ENCODE measurements at places on chromosomes 3 and 15.

DNA sequence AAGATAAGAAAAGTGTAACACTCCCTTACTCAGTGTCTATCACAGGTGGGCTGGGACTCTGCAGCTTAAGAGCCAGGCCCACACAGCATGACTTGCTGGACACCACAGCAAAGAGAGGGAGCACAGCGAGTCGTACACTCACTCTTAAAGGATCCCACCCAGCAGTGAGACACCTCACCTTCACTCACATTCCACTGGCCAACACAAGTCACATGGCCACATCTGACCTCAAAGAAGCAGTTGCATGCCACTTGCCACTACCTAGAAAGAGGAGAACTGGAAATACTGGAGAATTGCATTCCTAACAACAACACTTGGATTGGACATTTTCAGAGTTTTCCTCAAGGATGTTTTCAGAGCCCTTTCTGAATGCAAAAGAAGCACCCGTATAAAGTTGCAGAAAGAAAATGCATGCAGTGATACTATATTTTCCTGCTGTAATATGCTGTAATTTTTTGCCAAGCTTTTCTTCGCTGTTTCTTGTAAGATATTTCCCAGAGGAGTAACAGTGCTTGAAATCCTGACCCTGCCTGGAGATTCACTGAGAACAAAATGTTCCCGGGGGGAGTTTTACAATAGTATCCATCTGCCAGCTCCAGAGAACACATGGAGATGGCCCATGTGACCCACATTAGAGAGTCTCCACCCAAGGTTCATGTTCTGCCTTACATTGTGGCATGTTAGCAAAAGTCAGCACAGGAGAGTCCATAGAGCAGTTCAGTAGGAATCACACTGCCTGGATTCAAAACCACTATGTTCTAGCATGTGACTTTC, 42.2 kb downstream of the TRIM42 start:
- DNase-seq, result no peak

- no peak for DNase-seq
Measured at GRCh38 chr3:97360804-97361203, 403.8 kb upstream of the ARL6 start.

DNA sequence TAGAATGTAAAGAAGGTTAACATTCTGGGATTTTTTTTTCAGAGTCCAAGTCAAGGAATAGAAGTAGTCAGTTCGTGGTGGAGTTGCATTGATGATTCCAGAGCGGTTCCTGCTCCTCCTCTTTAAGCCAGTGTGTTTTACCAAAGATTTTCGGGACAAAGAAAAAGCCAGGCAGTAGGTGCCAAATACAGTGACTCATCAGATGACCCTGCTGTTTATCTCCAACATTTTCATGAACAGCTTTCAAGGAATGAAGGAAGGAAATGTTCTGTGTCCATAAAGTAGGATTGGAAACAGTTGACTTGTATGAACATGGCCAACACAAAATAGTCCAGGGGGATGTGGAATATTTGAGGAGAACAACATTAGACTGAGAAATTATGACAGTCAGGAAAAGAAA, 142.4 kb upstream of the TMC3 start:
- DNase-seq, result no peak

GRCh38 chr15:58552505-58553364, 120.9 kb downstream of the LIPC start:
- DNase-seq, result no peak

- no peak for DNase-seq
Measured at GRCh38 chr15:77851691-77852090, 219.0 kb upstream of the LINGO1 start.

GRCh38 chr15:81166636-81167305, 29.9 kb upstream of the IL16 start:
- DNase-seq, result no peak

- no peak for DNase-seq
Measured at GRCh38 chr15:56948764-56949101, 30.3 kb downstream of the TCF12 start.

DNA sequence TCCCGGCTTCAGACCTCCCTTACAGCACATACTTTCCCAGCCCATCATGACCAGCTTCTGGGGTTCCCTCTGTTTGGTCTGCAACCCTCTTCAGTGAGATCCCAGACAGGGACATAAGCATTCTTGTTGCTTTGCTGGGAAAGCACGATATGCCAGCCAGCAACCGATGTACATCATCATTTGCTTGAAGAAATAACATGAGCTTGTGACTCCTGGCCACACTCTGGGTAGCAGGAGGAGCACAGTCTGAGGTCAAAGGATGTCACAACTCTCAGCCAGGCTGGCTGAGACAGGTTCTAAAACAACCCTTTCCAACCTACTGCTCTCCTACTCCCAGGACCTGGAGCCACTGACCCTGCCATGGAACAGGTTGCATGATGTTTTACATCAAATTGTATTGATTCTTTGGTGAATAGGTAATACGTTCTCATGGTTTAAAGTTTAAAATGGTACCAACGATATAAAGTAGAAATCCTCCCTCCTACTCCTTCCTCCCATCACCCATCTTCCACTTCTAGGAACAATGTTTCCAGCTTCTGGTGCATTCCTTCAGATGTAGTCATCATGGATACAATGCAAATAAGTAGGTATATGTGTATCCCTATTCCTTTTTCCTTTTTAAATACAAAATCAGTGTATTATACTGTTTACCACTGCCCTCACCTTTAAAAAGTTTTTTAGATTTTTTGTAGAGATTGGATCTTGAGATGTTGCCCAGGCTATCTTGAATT, 190.3 kb downstream of the OPA1 start:
- no peak for DNase-seq

DNA sequence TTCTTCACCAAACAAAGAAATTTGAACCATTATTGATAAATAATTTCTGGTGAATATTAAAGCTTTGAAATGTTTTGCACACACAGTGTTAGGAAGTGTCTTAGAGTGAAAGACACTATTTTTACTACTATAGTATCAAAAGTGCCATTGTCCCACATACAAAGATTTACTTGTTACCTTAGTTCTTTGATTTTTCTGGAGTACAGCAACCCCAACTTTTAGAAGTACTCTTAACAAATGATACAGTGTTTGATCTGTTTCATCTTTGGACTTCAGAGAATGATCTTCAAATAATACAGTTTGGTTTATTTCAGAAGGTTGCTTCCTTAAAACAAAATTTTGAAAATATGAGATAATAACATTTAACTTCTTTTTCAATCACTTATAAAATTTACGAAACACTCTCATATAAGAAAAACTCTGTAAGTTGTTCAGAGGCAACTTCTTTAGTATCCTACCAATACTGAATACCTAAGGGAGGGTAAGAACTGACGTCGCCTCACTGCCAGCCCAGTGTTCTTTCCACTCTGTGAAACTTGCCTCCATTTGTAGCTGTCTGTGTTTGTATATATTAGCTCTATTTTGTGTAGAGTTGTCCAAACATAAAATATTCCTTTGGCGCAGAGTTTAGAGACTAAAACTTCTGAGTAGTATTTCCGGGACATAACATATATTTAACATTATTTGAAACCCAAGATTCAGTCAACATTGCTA, 464.2 kb downstream of the LPP start:
- DNase-seq, result no peak

DNA sequence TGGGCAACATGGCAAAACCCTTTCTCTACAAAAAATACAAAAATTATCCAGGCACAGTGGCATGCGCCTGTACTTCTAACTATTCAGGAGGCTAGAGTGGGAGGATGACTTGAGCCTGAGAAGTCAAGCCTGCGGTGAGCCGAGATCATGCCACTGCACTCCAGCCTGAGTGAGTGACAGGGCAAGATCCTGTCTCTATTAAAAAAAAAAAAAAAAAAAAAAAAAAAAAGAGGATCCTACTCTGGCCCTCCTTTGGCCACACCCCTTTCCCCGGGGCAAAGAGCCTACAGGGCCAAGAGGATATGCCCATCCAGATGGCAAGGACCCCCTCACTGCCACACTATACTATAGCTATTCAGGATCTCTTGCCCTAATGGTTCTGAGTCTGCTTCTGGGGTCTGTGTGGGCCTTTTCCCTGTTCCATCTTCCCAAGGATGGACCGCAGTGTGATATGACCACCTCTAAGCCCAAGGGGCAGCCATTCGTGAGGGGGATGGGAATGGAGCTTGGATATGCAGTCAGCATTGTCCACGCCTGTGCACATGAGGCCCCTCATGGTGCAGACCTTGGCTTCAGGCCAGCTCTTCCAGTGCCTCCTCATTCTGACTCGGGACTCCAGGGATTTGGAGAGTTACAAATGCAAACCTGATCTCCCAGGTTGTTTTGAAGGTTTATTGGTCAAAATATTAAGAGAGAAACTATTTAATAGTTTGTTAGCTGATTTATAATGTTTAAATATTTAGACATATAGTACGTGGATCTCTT, 7.3 kb downstream of the TYRO3 start:
- no peak for DNase-seq

DNA sequence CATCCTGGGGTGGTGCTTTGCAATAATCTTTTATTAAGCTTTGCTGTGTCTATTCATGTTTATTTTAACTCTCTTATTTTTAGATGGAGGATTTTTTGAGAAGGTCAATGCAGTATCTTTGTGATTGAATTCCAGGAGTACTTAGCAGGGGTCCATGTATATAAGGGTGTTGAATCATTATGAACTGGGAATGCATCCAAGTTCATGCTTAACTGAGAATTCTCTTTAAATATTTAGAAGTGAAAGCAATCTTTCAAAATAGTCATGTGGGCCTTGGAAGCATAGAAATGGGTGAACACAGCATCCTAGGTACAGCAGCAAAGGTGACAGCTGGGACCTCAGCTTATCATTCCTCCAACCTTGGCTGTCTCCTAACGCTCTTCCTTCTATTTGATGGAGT, 27.3 kb downstream of the SPTSSB start:
- DNase-seq, result no peak

DNA sequence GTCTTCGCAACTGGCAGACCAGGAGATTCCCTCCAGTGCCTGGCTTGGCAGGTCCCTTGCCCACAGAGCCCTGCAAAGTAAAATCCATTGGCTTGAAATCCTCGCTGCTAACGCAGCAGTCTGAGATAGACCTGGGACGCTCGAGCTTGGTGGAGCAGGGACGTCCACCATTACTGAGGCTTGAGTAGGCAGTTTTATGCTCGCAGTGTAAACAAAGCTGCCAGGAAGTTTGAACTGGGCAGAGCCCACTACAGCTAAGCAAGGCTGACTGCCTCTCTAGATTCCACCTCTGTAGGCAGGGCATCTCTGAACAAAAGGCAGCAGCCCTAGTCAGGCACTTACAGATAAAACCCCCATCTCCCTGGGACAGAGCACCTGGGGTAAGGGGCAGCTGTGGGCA, 205.0 kb upstream of the MME start:
- DNase-seq, result no peak

GRCh38 chr3:1172644-1173043, 79.8 kb downstream of the CNTN6 start:
- no peak for DNase-seq

DNA sequence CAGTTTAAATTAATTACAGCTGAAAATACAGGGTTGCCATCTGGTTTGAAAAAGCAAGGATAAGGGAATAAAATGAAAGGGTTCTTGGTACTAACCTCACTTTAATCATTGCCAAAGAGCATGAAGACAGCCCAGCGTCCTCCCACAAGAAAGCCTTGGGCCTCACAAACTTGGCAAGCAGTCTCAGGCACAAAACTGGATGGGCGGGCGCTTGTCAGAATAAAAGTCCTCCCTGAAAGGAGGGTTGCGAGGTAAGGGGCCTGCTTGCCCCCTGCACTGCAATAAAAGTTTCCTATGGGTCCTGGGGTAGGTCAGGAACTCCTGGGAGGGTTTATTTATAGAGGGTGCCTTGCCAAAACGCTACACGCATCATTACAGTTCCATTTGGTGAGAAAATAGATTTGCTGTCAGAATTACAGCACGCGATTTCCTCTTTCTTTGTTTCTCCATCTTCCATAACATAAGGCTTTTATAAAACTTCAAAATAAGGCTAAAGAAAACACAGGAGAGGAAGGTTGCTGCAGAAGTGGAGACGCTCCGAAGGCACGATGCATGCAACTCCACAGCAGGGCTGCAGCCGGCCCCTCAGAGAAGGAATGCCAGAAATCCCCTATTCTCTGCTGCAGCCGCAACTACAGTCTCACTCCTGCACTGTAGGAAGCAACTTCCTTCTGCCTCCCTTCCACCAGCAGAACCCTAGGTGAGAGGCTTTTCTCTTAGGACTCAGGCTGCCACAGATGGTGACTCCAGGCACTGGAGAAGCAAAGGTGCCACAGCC, 61.3 kb downstream of the VGLL4 start:
- no peak for DNase-seq

DNA sequence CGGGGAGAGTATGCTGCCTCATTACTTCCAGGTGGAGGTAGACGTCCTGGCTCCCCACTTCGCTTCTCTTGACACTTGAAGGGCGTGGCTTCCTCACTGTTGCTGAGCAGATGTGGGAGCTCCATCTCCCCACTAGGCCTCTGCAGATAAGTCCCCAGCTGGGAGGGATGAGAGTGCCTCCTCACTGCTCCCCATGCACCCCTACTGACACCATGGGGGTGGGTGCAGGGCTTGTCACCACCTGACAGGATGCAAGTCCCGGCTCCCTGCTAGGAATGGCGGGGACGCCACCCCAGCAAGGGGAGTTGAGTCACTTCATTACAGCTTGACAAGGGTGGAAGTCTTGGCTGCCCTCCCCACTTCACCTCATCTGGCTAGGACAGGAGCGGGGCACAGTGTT, 36.8 kb upstream of the ATG7 start:
- DNase-seq, result no peak

DNA sequence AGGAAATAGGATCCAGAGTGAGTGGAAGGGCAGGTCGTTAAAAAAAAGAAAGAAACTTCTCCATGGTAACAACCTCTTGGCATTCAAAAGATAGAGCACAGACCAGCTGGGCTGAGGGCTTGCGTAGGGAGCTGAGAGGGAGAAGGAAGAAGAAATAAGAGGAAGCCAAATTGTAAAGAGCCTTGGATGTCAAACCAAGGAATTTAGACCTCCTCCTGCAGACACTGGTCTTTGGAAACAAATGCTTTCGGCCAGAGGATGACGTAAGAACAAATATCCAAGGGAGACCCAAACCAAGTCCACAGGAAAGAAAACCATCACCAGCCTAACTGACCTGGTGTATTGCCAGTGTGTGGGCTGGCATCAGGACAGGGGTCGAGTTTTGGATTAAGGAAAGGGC, 155.2 kb downstream of the UACA start:
- DNase-seq, result no peak

GRCh38 chr15:101329309-101329863, 34.3 kb upstream of the SNRPA1 start:
- DNase-seq, result no peak

DNA sequence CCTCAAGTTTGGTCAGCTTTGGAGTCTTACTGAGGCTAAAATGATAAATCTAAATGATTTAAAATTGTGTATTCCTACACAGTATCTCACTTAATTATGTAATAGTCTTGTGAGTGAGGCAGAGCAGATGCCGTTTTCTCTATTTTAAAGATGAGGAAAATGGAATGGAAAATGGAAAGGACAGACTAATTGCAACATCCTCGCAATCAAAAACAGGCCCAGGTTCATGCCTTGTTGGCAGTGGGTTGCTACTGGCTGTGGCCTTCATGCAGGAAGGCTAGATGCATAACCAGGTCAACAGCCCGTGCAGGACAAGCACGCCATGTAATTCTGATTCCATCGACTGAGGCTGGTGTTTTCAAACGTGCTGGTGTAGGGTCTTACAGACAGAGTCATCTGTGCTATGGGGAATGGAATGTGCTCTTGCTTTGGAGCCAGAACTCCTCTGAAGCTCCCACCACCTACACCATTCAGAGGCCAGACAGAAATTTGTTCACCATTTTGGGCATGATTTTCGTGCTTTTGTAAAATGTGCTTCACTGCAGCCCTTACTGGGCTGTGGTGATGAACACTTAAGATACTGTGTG, 37.9 kb downstream of the MLH1 start:
- no peak for DNase-seq

GRCh38 chr3:94210256-94210655, 147.4 kb downstream of the NSUN3 start:
- DNase-seq, result no peak

GRCh38 chr15:61206767-61207166, 22.3 kb downstream of the RORA start:
- DNase-seq, result no peak
